ENCODE measurements at places on chromosomes 16 and 17.

DNA sequence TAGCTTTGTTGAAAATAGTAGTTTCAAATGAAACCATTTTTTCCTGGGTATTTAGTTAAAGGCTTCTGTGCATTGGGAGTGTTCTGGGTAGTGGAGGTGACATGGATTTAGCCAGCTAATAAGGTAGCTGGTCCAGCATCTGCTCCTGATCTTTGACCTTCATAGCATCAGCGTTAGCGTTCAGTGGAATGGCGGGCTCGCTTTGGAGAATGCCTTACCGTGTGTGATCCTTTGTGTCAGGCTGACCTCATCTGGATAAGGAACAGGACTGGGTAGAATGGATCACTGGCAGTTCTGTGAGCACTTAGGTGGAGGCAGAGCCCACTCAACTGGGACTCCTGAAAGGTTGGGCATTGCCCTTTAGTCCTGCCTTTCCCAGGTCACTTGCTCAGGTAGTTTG is 3.7 kb downstream of the SAP30BP start:
- no peak for DNase-seq

DNA sequence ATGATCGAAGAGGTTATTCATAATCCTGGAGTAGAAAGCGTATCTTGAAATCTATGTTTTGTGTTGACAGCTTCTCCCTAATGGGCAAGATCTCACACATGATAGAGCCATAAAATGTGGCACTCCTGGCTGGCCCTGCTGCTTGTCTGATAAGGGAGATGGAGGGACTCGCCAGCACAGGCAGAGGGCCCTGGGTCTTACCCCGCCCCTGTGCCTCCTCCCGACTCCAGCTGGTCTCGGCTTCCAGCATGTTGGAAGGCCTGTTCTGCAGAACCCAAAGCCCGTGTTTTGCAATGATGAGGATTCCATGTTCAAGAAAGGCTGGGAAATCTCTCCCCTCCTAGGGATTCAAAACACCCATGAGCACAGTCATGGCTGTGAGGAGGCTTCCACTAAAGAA is 106.7 kb upstream of the SDK2 start:
- DNase-seq: no peak

DNA sequence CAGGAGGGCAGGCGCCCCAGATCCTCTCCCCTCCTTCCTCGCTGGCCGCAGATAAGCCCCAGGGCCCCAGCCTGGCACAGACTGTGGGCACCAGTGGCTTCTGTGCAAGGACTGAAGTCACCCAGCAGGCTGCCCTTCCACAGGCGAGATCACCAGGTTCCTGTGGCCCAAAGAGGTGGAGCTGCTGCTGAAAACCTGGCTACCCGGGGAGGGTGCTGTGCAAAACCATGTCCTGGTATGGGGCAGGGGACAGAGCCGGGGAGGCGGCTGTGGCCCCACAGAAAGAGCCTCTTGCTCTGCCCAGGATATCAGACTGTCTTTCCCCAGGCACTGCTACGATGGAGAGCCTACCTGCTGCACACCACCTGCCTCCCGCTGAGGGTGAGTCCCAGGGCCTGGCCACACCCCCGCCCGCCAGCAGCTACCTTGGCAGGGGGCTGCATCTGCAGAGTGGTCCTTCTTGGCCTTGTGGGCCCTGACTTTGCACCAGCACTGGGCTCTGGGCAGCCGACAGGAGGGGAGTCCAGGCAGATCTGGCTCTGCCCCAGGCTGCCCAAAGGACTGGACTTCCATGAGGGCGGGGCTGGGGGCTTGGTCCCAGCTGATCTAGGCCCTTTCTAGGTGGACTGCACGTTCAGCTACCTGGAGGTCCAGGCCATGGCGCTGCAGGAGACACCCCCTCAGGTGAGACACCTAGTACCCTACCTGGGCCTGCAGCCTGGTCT is 615 bp downstream of the CARMIL2 start:
- DNase-seq: no peak

DNA sequence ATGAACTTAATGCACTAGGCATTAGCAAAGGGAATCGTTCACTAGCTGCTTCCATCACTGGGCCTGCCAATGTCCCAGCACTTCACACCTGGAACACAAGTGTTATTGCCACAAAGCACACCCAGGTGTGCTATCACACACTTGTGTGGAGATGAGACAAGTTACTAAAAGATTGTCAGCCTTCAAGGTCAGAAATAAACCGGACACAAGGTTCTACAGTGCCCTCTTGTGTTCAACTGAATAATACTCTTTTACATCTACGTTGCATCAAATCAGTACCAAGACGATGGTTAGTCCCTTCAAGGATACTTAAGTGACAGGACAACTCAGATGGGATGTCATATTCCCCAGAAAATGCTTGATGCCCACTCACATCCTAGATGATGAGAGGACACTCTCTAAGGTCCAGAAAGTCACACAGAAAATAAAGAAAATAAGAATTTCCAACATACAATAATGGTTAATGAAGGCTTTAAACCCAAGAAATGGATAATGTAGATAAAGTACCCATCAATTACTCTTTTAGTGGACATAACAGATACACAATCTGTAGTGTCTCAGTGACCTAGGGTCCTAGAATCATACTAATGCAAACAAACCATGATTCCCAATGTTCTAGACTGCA is 16.4 kb upstream of the GLG1 start:
- no peak for DNase-seq

- DNase-seq: no peak
These were observed 7.4 kb downstream of the GIP start for GRCh38 chr17:48960834-48961515.

- no peak for DNase-seq
These were observed 314 bp upstream of the ITGA2B start for GRCh38 chr17:44389723-44390202.

DNA sequence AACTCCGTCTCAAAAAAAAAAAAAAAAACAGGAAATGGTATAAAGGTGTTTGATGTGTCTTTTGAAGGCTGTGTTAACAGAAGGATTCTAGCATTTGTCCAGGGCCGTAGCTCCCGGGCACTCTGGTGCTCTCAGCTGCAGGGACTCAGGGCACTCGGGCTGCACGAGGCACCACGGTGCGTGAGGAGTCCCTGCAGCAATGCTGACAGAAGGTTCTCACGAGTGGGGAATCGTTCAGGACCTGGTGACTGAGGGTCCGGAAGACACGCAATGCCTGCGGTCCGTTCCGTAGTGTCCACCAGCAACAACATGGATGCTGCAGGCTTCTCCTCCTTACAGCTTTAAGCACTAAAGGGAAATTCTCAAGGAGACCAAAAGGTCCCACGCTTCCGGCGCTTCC is 12.6 kb upstream of the FAAP100 start:
- no peak for DNase-seq

GRCh38 chr16:87560428-87561199 is 41.7 kb upstream of the JPH3 start:
- DNase-seq: no peak

- DNase-seq: no peak
These were observed 44.6 kb downstream of the SOX8 start for GRCh38 chr16:1026057-1026783.

GRCh38 chr16:2337431-2338296 is 2.9 kb downstream of the ABCA3 start:
- DNase-seq: no peak

DNA sequence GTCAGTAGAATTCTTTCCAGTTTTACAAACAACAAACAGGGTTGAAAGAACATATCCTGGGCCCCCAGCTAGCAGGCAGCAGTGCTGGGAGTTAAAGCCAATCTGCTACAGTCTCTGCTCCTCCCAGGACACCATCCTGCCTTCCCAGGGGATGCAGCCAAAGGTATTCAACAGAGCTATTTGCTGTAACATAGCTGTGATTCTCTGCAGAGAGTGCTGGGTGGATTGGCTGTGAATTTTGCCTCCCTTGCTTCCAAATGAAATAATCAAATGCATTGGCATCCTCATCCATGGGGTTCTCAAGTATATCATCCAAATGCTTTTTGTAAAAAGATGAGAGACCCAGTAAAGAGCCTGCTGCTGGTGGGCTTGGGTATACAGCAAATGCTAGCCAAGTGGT is 124.3 kb downstream of the NPIPB5 start:
- DNase-seq: no peak

DNA sequence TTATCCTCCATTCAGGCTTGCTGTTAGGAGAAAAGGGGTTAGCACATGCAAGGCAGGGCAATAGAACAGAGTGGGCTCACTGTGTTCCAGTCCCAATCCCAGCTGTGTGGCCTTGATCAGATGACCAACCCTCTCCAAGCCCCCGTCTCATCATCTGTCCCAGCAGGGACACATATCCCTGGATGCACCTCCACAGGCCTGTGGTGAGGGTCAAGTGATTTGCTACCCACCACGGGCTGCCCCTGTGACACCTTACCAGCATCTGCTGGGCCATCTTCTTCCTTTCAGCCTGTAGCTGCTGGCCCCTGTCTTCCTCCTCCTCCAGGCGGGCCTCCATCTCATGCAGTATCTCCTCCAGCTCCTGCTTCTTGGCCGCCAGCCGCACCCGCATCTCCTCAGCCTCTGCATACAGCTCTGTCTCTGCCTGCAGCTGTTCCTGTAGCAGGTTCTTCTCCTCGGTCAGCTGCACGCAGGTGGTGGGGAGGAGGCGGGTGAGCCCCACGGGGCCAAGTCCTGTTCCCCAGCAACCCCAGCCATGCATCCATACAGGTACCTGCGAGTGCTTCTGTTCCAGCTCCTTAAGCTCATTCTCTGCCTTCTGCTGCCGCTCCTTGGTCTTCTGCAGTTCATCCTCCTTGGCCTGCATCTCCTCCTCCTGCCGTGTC is 91.3 kb downstream of the NDE1 start:
- no peak for DNase-seq
